Muscle of leg (tissue), 16 donors: ENCODE measurements at places on chromosomes 7 and 10. TPM values are rescaled to one million over a fixed set of nuclear protein-coding genes. Genes with fewer than 3 reads are reported as not detected.

CYP26C1 gene
- not detected for polyA plus RNA-seq

DNA sequence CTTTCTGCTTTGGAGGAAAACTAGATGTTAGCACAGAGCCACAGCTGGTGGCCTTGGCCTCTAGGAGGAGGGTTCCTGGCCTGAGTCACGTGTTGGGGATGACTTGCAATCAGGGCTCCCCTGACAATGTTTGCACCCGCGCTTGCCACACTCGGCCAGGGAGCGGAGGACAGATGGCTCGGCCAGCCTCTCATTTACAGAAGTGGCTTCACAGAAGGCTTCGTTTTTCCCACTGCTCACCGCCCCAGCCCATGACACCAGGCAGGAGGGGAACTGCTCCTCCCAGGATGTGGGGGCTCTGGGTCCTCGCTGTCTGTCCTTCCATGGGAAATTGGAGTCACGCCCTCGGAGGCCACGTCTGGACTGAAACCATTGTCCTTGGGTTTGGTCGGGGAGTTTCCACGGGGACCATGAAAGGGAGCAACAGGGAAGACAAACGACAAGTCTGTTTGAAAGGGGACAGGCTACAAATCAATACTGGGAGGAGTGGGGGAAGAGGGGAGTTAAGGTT, 49.6 kb upstream of the UBE3C start:
- H3K36me3 ChIP-seq = no peaks in the 10 kb centered on the region
- peaks cover 22% of the 10 kb centered on the region for H3K27me3 ChIP-seq
- H3K27ac ChIP-seq = no peak overlapping the region

NXPH1 gene
- polyA plus RNA-seq = not detected

GRCh38 chr10:108817135-108817534, 1106.2 kb downstream of the XPNPEP1 start:
- H3K27me3 ChIP-seq = no peaks in the 10 kb centered on the region
- no peak for DNase-seq
- no peaks in the 10 kb centered on the region for H3K4me1 ChIP-seq
- H3K4me3 ChIP-seq = no peak overlapping the region
- no peak overlapping the region for H3K27ac ChIP-seq
- no peaks in the 10 kb centered on the region for H3K36me3 ChIP-seq

CALCR gene
- polyA plus RNA-seq = 9.5 TPM

DNA sequence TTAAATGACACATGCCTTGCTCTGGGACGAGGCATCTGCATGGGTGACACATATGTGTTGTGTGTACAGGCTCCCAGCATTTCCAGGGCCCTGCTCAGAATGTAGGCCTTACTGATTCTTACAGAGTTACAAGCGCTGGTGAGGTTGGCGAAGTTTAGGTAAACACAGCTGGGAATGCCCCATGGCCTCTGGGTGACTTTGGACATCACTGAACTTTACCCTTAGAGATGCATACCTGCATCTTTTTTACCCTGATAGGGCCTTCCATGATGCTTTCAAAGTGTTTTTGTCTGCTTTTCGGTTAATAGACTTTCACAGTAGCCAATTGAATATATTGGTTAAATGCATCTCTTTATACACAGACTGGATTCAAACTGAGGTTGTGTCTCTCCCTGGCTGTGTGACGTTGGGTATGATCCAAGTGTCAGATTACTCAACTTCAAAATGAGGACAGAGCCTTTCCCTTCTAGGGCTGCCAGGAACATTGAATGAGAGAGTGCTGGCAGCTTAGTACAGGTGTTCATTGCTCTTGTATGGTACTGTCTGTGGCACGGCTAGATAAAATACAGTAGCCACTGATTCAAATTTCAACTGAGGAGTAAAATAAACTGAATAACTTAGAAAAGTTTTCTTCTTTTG, 29.5 kb downstream of the EGFR start:
- H3K27me3 ChIP-seq = no peaks in the 10 kb centered on the region
- H3K27ac ChIP-seq = no peak overlapping the region
- H3K4me3 ChIP-seq = no peak overlapping the region
- peak; percentile 77 for DNase-seq

DNA sequence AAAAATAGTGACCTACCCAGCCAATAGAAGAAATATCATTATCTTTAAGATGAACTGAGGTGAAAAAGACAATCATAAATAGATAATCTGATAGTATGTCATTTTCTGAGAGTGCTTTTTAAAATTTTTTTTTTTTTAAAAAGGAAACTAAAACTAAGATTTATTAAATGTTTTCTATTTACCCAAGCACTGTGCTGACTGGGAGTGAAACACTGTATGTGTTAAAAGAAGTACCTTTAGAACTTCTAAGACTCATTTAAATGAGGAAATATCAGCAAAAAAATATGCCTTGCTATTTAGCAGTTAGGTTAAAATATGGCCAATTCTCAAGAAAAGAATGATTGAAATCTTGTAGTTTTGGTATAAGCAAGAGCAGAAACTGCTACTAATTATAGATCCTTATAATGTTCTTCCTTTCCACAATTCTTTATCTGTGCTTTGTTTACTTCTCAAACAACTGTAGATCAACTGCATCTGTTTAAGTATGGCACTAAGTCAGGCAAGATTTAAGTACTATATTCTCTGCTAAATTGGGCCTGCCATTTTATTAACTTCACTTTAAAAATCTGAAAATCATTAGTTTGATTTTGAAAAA, 39.5 kb upstream of the WNT2 start:
- H3K4me1 ChIP-seq = no peaks in the 10 kb centered on the region
- H3K27me3 ChIP-seq = no peaks in the 10 kb centered on the region

SMKR1 gene
- not detected for polyA plus RNA-seq

GRCh38 chr10:107899075-107899474, 734.6 kb upstream of the SORCS1 start:
- H3K4me1 ChIP-seq = no peaks in the 10 kb centered on the region
- H3K36me3 ChIP-seq = no peaks in the 10 kb centered on the region
- no peak for DNase-seq
- no peak overlapping the region for H3K27ac ChIP-seq
